ENCODE measurements at places on chromosomes 3 and 15.
A peak's percentile ranks its signal among the peaks of the same experiment; 100 is the strongest.

DNA sequence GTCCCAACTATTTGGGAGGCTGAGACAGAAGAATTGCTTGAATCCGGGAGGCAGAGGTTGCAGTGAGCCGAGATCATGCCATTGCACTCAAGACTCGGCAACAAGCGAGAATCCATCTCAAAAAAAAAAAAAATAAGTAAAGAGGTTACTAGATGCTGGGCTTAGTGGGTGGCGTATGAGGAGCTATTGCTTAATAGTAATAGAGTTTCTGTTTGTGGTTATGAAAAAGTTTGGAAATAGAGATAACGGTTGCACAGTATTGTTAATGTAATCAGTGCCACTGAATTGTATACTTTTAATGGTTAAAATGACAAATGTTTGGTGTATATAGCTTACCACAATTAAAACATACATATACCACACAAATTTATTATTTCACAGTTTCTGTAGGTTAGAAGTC lies 14.7 kb upstream of the HHATL start:
- DNase-seq = no peak

- DNase-seq = no peak
These were observed at the start of gene ARPIN for GRCh38 chr15:89912674-89913396. TSS of gene ARPIN (minus strand) at chr15:89912952. CDS start at chr15:89912835, 117 bp downstream.

GRCh38 chr3:118991775-118992174 lies 42.9 kb downstream of the IGSF11 start:
- DNase-seq = no peak

- no peak for DNase-seq
These were observed 45.9 kb upstream of the SEC61A1 start for GRCh38 chr3:128006061-128007032.

DNA sequence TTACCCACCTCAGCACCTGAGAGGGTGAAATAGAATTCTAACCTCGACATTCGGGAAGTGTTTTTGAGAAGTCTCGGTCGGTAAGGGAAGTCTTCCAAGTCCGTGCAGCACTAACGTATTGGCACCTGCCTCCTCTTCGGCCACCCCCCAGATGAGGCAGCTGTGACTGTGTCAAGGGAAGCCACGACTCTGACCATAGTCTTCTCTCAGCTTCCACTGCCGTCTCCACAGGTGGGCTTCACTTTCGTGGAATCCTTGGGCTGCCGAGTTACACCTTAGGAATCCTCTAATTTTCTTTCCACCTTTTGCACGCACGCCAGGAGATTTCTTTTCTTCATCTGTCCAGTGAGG lies 775 bp downstream of the CCNDBP1 start:
- no peak for DNase-seq

- no peak for DNase-seq
These were observed 2.8 kb upstream of the SUCLG2 start for GRCh38 chr3:67657192-67657591.

- DNase-seq = no peak
These were observed 46.2 kb downstream of the CHL1 start for GRCh38 chr3:242602-243355.

- DNase-seq = no peak
These were observed 85.0 kb upstream of the P3H2 start for GRCh38 chr3:190205739-190206138.

- DNase-seq = no peak
These were observed 27.9 kb upstream of the FAM174B start for GRCh38 chr15:92683511-92683834.

GRCh38 chr15:78419367-78419766 lies 18.6 kb upstream of the IREB2 start:
- DNase-seq = no peak

DNA sequence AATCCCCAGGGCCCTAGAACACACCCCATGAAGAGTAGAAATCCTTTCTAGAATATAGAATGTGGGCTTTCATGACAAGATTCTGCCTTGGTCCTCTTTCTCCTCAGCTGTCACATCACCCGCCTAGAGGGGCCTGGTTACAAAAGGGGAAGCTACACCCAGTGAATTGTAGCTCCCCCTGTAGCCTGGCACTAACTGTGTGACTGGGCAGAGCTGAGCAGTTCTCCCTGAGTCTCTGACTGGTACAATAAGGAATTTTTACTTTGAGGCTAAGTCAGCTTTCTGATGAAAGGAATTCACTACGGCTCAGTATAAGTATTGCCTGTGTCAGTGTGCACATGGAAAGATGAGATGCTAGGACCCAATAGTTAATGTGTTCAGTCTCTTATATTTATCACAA lies 28.7 kb upstream of the ZNF148 start:
- peak; percentile 27 for DNase-seq

- DNase-seq = no peak
These were observed 8.8 kb upstream of the MAGI1 start for GRCh38 chr3:66047311-66048050.

DNA sequence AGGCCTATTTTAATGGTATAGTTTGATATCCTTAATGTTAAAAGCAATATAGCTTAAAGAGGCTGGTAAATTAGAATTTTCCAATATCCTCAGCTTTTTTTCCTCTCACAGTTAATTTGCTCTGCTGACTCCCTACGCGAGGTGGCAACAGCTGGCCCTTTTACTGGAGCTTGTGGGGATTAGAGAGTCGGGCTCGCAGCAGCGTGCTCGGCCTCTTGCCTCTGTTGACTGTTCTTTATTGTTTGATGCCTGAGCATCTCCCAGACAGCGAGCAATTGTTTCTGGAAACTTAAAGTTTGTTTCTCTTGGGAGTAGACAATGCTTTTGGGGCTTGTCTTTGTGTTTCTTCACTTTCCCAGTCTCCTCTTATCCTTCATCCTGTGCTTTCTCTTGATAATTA lies 80.8 kb downstream of the OPA1 start:
- no peak for DNase-seq

DNA sequence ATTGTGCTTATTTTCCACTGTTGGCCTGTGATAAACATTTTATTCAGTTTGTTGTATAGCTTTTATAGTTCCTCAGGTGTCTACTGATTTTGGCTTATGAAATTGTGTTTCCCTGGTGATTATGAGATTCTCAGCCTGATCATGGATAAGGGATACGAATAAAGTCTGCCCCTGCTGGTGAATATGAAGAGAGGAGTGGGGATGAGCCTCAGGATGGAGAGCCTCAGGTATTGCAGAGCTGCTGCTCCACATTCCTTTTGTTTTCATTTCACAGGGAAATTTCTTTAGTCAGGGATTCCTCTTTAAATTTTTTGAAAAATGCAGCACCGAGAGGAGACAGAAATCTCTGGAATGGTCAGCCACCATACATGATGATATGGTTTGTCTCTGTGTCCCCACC lies 14.7 kb upstream of the RAB6B start:
- no peak for DNase-seq

- no peak for DNase-seq
These were observed 204.1 kb downstream of the SSR3 start for GRCh38 chr3:156350781-156351180.

GRCh38 chr3:174907628-174908407 lies 48.7 kb downstream of the NAALADL2 start:
- DNase-seq = no peak

DNA sequence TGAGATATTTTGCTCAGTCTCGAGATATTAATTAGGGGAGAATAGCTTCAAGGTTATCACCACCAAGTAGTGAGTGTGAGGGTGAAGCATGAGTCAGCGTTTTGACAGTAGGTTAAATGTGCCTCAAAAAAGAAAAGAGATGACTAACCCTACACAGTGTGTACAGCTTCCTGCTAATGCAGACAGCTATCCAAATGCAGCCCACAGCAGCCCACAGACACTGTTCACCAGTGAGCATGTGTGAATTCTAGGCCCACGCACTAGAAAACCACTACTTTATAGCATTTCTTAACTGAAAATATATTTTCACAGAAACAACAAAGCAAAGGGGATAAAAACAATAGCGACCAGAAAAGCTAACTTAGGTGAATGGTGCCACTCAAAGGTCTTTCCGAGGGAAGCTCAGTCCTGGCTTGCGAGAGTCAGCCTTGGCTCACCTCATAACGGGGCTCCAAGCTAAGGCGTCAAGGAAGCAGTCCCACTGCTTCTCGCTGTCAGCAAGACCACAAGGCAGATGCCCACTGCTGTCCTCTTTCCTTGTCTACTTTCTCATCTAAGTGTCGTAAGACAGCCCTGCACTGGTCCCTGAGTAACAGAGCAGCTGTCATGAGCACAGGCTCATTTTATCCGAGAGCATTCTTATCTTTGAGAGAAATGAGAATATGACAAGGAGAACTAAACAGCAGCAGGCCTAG lies 47.6 kb downstream of the TXNRD3 start:
- no peak for DNase-seq

DNA sequence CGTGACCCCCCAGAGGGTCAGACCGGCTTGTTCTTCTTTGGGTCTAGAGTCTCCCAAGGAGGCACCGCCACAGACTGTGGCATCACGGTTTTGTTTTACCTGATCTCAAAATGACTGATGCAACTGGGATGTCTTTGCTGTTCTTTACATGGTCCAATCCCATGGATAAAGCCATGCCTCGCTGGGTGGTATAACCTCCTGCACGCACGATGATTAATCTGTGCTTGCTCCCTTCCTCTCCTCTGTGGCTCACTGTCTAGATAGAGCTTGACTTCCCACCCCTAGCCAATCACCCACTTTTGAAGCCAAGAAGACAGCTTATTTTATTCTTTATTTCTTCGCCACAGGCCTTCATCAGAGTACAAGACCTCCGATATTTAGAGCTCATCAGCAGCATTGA lies 36.6 kb upstream of the RHO start:
- DNase-seq = no peak

DNA sequence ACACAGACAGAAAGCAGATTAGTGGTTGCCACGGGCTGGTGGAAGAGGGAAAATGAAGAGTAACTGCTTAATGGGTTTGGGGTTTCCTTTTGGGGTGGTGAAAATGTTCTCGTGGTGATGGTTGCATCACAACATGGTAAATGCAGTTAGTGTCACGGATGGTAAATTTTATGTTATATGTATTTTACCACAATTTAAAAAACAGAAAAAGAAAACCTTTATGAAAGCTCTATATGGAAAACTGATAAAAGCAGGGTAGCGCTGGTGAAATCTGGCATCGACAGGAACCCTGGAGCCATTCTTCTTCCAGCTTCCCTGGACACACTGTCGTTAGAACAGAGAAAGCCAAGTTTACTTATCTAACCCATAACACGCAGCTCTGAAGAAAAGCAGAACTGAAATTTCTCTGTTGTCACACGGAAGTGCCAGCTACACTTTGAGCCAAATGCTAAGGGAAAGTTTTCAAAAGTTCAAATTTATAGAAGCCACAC lies 287.7 kb upstream of the NR2F2 start:
- DNase-seq = peak; percentile 44

DNA sequence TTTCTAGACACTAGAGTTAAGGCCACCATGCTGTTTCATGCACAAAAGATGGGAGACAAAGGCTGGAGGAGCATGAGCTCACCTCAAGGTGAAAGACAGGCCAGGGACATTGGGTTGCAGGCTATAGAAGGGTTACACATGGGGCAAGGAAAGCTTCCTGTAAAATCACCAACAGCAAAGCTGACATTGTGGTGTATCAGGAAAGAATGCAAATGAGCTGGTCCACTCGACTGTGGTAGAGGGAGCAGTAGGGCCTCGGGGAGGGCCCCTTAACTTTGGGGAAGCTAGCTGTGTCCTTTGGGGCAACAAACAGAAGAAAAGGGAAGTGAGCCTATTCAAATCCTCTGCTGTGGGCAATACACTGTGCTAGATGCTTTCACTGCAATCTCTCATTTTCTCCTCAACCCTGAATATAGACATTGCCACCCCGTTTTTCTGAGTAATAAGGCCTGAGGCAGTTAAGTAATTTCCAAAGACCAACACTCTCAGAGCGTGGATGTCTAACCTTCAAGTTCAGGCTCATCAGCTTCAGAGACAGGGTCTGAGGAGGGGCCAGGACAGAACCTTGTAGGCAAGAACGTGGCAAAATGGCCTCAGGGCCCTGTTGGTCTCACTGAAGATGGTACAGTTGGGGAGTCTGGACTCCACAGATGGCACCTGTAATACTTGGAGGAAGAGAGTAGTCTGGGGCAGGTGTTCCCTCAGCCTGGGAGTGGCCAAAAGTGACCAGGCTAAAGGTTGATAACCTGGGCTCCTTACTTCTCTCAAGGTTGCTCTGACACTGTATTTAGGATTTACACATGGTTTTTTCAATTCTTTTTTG lies 24.1 kb downstream of the CX3CR1 start:
- DNase-seq = peak; percentile 86

DNA sequence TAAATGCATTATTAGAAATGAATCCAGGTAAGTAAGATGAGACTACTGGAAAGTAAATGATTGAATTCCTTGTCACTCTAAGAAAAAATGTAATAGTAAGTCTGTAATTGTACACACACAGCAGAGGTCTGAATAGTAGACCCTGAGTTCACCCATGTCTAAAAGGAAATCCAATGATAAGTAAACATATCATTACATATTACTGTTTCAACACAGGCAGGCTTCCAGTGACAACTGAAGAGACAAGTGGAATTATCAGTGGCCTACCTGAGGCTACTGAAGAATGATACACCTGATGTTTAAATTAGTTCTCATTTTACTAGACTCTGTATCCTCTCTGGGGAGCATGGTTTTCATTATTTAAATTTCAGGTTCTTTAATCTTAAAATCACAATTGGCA lies 6.2 kb upstream of the CCNL1 start:
- DNase-seq = no peak

DNA sequence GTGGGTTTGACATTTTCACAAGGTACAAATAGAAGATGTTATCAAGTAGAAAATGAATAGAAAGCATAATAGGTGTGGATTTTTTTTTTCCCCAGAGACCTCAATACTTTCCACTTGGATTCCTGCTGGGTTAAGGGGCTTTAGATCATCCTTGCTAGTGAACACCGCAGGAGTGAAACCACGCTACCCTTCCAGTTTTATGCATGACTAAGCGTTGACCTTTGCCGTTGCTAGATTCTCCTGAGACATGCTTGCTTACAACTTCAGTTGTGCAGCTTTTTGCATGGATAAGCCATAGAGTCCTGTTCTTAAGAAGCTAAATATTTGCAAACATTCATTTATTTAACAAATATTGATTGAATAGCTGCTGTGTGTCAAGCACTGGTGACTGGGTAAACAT lies 299.7 kb upstream of the LMCD1 start:
- no peak for DNase-seq

GRCh38 chr3:195085356-195086130 lies 185.4 kb downstream of the XXYLT1 start:
- DNase-seq = no peak

- DNase-seq = no peak
These were observed 35.8 kb downstream of the ABI3BP start for GRCh38 chr3:100957261-100957986.

GRCh38 chr3:38367779-38368178 lies 21.2 kb downstream of the XYLB start:
- DNase-seq = no peak

- no peak for DNase-seq
These were observed 423.8 kb upstream of the CFAP20DC start for GRCh38 chr3:59473636-59474035.

- DNase-seq = no peak
These were observed 196.1 kb downstream of the ZNF621 start for GRCh38 chr3:40720863-40721262.

GRCh38 chr3:136819731-136820679 lies 1.1 kb downstream of the SLC35G2 start:
- DNase-seq = no peak

- DNase-seq = peak; percentile 5
These were observed 779.5 kb downstream of the ROBO1 start for GRCh38 chr3:78988324-78988723.

- peak; percentile 14 for DNase-seq
These were observed 21.1 kb upstream of the MAP3K13 start for GRCh38 chr3:185341616-185342458.

GRCh38 chr3:43958005-43958770 lies 267.4 kb downstream of the ABHD5 start:
- no peak for DNase-seq

Measured in NAMALWA (cell line).